ENCODE measurements at places on chromosomes 2 and 18.

- DNase-seq, result no peak
These were observed 9.9 kb downstream of the MAB21L4 start for GRCh38 chr2:240886023-240886565.

DNA sequence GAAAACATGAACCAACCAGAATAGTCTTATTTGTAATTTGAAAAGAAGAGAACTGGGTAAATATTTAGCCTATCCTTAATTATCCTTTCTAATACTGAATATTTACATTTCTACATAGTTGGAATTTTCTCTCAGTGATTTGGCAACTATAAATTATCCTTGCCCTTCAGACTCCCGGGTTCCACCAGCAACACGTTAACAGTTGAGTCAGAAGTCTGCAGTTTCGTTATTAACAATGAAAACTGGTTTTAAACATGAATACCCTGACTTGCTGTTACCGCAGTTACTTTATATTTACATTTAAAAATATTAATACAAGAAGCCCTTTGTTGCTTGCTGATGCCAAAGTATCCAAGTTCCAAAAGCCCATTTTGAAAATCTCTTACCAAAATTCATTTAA is 673.0 kb downstream of the ARHGAP15 start:
- DNase-seq, result no peak

- DNase-seq, result no peak
These were observed 142.5 kb downstream of the MTCL1 start for GRCh38 chr18:8847900-8848299.

DNA sequence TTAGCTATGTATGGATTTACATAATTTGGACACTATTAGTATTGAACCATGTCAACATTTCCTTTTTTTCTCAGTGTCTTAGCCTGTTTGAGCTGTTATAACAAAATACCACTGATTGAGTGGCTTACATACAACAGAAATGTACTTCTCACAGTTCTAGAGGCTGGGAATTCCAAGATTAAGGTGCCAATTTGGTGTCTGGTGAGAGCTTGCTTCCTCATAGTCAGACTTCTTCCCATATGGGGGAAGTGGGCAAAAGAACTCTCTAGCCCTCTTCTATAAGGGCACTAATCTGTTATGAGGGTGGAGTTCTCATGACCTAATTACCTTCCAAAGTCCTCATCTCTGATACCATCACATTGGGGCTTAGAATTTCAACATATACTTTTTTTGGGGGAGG is 12.6 kb downstream of the ZNF804A start:
- DNase-seq, result no peak

DNA sequence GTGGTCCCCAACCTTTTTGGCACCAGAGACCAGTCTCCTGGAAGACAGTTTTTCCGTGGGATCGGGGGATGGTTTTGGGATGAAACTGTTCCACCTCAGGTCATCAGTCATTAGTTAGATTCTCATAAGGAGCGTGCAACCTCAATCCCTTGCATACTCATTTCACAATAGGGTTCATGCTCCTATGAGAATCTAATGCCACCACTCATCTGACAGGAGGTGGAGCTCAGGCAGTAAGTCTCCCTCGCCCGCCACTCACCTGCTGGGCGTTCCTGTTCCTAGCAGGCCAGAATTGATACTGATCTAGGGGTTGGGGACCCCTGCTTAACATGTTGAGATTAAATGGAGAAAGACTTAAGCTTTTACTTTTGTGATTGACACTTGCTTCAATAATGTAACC is 9.9 kb downstream of the NABP1 start:
- DNase-seq, result no peak
